A673 (cell line): ENCODE measurements at places on chromosomes 1 and 21.

DNA sequence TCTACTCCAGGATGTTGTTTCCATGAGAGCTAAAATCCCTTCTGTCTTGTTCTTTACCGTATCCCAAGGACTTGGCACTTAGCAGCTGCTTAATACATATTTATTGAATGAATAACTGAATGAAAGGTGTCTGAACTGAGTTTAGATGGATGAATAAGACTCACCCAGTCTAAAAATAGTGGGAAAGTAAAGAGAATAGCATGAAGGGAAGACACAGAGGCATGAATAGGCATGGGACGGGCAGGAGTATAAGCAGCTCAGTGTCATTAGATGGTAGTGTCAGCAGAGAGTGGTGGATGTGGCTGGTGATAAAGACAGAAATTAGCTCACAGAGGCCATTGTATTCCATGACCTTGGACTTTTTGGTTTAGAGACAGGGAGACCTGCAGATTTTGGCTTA is 9.2 kb downstream of the IL12RB2 start:
- H3K27me3 ChIP-seq: no peaks in the 10 kb centered on the region
- H3K4me1 ChIP-seq: no peaks in the 10 kb centered on the region
- H3K36me3 ChIP-seq: no peaks in the 10 kb centered on the region

DNA sequence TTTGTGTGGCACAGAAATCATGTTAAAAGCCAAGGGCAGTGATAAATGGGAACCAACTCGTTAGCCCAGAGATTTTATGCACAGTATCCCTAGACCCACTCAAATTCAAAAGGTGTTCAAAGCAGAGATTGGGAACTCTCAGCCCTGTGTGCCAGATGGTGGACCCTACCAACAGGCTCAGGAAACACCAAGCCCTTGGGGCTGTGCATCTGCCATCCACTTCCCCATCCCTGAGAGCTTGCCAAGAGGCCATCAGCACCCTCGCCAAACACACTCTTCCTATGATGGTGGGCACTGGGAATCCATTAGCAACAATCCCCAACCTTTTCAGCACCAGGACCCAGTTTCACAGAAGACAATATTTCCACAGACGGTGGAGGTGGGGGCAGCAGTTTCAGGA is 194.2 kb upstream of the NFIA start:
- no peak overlapping the region for H3K27ac ChIP-seq
- peaks cover 22% of the 10 kb centered on the region for H3K27me3 ChIP-seq
- DNase-seq: no peak
- H3K4me3 ChIP-seq: no peak overlapping the region
- H3K4me1 ChIP-seq: no peaks in the 10 kb centered on the region
- no peaks in the 10 kb centered on the region for H3K36me3 ChIP-seq

GRCh38 chr1:3440711-3441409 is 13.6 kb upstream of the ARHGEF16 start:
- no peak overlapping the region for H3K27ac ChIP-seq
- no peak overlapping the region for H3K4me3 ChIP-seq
- H3K36me3 ChIP-seq: no peaks in the 10 kb centered on the region
- H3K4me1 ChIP-seq: no peaks in the 10 kb centered on the region
- peaks cover 38% of the 10 kb centered on the region for H3K27me3 ChIP-seq
- no peak for DNase-seq

GRCh38 chr1:154223621-154224020 is 2.9 kb downstream of the UBAP2L start:
- H3K36me3 ChIP-seq: peaks cover 47% of the 10 kb centered on the region
- H3K4me3 ChIP-seq: no peak overlapping the region
- no peak for DNase-seq
- peaks cover 20% of the 10 kb centered on the region for H3K4me1 ChIP-seq
- peak overlapping the region; percentile 18 for H3K27ac ChIP-seq
- H3K27me3 ChIP-seq: no peaks in the 10 kb centered on the region

DNA sequence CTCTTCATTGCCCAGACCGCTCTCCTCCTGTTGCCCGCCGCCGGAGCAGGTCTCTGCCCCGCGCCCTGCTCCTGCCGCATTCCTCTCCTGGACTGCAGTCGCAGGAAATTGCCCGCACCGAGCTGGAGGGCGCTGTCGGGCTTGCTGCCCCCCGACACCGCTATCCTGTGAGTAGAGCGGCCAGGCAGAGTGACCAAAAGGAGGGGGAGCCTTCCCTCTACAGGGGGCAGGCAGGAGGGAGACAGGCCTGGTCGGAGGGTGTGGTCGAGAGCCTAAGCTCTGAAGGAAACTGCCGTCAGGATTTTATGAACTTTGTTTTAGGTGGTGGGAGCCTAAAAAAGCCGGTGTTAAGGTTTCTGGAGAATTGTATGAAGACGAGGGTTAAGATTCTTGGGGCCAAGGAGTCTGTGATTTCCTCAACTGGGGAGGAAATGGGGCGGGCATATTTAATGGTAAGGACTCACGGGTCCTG is 517 bp downstream of the LRIG2 start:
- H3K4me1 ChIP-seq: peaks cover 10% of the 10 kb centered on the region
- H3K36me3 ChIP-seq: peaks cover 5% of the 10 kb centered on the region
- H3K4me3 ChIP-seq: peak overlapping the region; percentile 71
- no peak for DNase-seq
- no peaks in the 10 kb centered on the region for H3K27me3 ChIP-seq
